Parietal lobe (tissue), 2 donors: ENCODE measurements at places on chromosomes 12 and 14. TPM values are rescaled to one million over a fixed set of nuclear protein-coding genes. Genes with fewer than 3 reads are reported as not detected.

The ATL1 gene
- total RNA-seq = 85.1 TPM

The PDZRN4 gene
- total RNA-seq = 59.5 TPM

The PLBD1 gene
- total RNA-seq = 0.94 TPM

The TAS2R31 gene
- total RNA-seq = 46.6 TPM

The TAS2R46 gene
- 14.4 TPM for total RNA-seq

The TCTN2 gene
- 33.5 TPM for total RNA-seq

The BATF gene
- not detected for total RNA-seq

The LRRK2 gene
- 11.6 TPM for total RNA-seq

The GPR162 gene
- total RNA-seq = 57.0 TPM

The CMTM5 gene
- 1.3 TPM for total RNA-seq

The PLEKHG3 gene
- total RNA-seq = 9.7 TPM

The TCL1A gene
- total RNA-seq = not detected

The USP44 gene
- total RNA-seq = 2.2 TPM

The PZP gene
- total RNA-seq = not detected

The GPR137C gene
- 33.2 TPM for total RNA-seq

The TC2N gene
- total RNA-seq = 5.6 TPM

The CCDC184 gene
- total RNA-seq = 15.7 TPM

The PIWIL1 gene
- total RNA-seq = not detected

The YAF2 gene
- total RNA-seq = 83.6 TPM

The HCAR2 gene
- total RNA-seq = not detected

The CRACR2A gene
- total RNA-seq = 1.9 TPM

The PTHLH gene
- total RNA-seq = not detected

The SCNN1A gene
- not detected for total RNA-seq

The KRT1 gene
- total RNA-seq = 0.31 TPM

The CFAP54 gene
- 13.8 TPM for total RNA-seq

The MAP3K9 gene
- total RNA-seq = 26.3 TPM

The IQSEC3 gene
- 11.9 TPM for total RNA-seq

The LALBA gene
- not detected for total RNA-seq

The GLS2 gene
- total RNA-seq = 6.3 TPM

The PPP4R4 gene
- 1.6 TPM for total RNA-seq

The GPR68 gene
- total RNA-seq = 4.4 TPM

The CEBPE gene
- total RNA-seq = not detected

The HCAR3 gene
- total RNA-seq = not detected

The TBC1D30 gene
- 80.4 TPM for total RNA-seq

The SYNDIG1L gene
- 1.3 TPM for total RNA-seq

The TTC9 gene
- 26.9 TPM for total RNA-seq

The TMEM30B gene
- total RNA-seq = under 0.01 TPM

The NKX2-1 gene
- 1.6 TPM for total RNA-seq
